ENCODE measurements at places on chromosomes 3 and 15. TPM values are rescaled to one million over a fixed set of nuclear protein-coding genes. Genes with fewer than 3 reads are reported as not detected.
A peak's percentile ranks its signal among the peaks of the same experiment; 100 is the strongest.

DNA sequence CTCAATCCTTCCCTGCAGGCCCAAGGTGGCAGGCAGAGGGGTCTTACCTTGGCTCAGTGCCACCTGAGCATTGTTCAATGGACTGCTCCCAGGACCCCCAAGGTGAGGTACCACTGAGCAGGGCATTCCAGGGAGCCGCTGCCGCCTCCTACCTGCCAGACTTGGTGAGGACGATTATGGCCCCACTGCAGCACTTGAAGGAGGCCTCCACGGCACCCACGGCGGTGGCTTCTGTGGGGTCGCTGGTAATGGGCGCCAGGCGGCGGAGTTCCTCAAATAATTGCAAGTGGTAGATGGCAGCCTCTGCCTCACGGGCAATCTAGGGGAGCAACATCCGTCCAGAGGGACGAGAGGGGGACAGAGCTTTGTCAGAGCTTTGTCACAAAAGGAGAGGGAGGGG, 4.7 kb upstream of the GRAMD2A start:
- no peak for DNase-seq

The GNAT1 gene
- not detected for total RNA-seq

GRCh38 chr3:54772051-54772450, 155.8 kb downstream of the LRTM1 start:
- DNase-seq, result no peak

DNA sequence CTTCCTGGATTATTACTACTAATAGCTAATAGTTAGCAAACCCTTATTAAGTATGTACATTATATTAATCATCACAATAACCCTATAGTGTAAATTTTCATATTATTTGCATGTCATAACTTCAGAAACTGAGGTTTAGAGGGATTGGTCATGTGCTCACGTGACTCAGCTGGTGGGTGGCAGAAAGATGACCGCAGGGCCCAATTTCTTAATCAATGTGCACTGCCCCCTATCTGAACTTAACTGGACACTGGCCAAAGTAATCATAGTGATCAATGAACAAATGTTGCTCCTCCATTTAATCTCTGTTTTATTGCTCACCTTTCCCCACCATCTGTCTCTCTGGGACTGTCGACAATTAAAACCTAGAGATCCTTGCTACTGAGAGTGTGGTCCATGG, 52.2 kb downstream of the PLD1 start:
- DNase-seq, result no peak

DNA sequence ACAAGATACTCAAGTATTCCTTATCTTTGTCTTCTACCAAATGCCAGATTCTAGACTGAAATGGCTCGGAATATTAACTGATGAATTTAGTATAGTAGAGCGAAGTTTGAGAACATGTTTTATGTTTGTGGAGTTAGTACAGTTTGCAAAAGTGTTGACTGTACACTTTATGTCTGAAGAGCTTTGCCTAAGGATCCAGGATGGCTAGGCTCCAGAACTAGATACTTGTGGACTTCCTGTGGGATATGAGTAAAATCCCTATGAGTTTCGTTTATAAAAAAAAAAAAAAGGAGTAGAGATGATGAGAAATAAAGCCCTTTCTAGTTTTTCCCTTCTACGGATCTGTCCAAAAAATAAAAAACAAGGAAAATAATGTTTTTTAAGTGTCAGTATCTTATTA, 96.7 kb downstream of the TP63 start:
- no peak for DNase-seq

DNA sequence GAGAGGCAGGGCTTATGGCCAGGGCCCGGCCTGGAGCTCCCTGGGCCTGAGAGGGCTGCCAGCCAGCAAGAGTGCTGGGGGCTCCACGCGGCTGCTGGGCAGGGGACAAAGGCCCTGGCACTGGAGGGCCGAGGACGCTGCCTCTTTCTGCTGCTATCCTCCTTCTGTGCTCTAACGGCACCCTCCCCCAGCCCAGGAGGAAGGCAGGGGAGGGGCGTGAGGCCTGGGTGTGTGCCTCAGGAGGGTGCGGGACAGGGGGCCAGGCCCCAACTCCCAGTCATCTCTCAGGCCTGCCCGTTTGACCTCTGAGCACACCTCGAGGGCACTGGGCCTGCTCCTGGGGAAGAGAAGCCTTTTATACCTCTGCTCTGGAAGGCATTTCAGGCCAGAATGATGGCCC, 115.5 kb downstream of the ADCY5 start:
- DNase-seq, result no peak

The TMEM266 gene
- 0.47 TPM for total RNA-seq

- DNase-seq, result no peak
Observed at GRCh38 chr3:177521305-177521704, 324.0 kb upstream of the TBL1XR1 start.

- no peak for DNase-seq
Observed at GRCh38 chr3:44365952-44366351, 27.4 kb downstream of the TCAIM start.

GRCh38 chr15:50493625-50494024, 52.8 kb downstream of the USP50 start:
- no peak for DNase-seq

GRCh38 chr3:58672451-58672850, 5.9 kb upstream of the FAM3D start:
- DNase-seq, result no peak

DNA sequence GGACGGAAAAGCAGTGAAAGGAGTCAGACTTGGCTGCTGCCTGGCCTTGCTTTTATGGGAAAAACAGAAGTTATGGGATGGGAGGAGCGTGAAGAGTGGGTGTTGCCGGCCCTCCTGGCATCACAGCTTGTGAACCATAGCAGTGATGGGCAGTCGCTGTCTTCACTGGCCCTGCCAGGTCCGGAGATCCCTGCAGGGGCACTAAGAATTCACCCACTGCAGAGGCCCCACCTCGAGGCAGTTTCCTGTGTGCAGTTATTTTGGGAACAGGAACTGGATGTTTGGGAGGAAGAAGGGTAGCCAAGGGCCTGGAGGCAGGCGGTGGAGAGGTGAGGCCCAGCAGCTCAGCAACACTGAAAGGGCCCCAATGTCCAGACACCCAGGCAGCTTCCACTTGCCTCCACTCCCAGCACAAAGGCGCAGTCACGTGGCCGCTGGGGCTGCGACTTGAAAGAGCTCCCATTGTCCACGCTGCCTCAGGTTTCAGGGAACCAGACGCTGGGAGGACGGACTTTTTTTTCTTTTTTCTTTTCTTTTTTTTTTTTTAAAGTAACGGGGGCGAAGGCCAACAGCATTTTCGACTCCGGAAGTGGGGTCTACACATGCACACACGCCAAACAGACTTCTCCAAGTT, 255.6 kb downstream of the ZNF621 start:
- DNase-seq, result no peak

The HMG20A gene
- total RNA-seq, result 3.3 TPM

The CIAO2A gene
- total RNA-seq, result 139 TPM

The IL5RA gene
- total RNA-seq, result not detected

The PARP9 gene
- total RNA-seq, result 7.0 TPM

DNA sequence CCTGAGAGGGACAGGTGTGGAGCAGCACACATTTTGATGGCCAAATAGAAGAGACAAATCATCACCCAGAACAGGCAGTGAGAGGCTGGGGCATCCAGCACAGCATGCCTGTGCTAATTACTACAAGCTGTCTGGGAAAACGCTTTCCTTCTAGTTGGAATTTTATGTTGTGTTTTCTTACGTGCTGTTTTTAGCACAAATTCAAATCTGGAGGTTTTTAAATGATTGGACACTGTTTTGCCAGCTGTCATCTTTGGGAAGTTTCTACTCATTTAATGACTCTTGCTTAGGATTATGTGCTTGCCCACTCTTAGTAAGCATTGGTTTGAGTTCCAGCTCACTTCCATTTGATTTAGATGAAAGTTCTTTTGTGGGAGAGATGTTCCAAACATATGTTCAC, 43.5 kb downstream of the EAF1 start:
- DNase-seq, result no peak

DNA sequence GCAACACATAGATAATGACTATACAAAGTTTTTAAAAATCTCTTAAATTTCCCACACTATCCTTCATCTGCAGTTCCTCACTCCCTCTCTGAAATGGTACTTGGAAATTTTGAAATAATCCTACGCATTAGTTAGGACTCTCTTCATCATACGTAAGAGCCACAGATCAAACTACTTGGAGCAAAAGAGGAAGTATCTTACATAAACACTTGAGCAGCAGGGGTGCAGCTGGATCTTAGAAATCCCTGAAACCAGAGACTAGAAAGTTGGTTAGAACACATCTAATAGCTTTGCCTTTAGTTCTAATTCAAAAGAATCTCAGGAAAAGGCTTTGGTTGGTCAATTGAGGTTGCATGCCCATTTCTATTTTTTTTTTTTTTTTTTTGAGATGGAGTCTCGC, 38.8 kb upstream of the ZNF445 start:
- DNase-seq, result no peak

The CAMK1 gene
- 43.0 TPM for total RNA-seq

- DNase-seq, result peak; percentile 74
Observed at GRCh38 chr15:76217029-76217881, 94.0 kb downstream of the ETFA start.

The FEZF2 gene
- total RNA-seq, result not detected

The LSAMP gene
- total RNA-seq, result not detected

- DNase-seq, result peak; percentile 23
Observed at GRCh38 chr15:42737529-42738328, 801 bp upstream of the CDAN1 start.

- no peak for DNase-seq
Observed at GRCh38 chr3:72538070-72538745, 310.0 kb downstream of the SHQ1 start.

GRCh38 chr3:45124352-45124751, 21.8 kb downstream of the CDCP1 start:
- peak; percentile 74 for DNase-seq

- DNase-seq, result peak; percentile 81
Observed at GRCh38 chr3:98039322-98040024, 4.4 kb upstream of the GABRR3 start.

GRCh38 chr3:43753741-43754715, 63.3 kb downstream of the ABHD5 start:
- peak; percentile 43 for DNase-seq

- DNase-seq, result no peak
Observed at GRCh38 chr3:40877631-40878463, 321.5 kb upstream of the CTNNB1 start.

- no peak for DNase-seq
Observed at GRCh38 chr3:46859001-46859710, 4.1 kb downstream of the MYL3 start.

DNA sequence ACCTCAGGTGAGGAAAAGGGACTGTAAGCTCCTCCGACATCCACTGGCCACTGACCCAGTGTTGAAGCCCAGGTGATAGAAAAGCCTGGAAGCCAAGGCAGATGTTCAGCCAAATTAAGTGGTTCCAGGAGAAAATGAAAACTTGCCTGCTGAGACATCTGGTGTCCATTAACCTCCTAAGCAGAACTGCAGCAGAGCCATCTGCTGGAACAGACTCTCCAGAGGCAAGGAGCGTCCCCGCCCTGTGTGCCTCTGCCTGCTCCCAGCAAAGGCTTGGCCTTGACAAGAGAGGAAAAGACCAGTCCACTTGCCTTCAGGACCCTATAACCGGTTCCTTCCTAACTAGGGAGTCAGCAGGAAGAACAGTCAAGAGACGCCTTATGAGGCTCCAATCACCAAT, 48.2 kb downstream of the SRGAP3 start:
- no peak for DNase-seq

GRCh38 chr15:100328796-100329195, 13.0 kb downstream of the ADAMTS17 start:
- no peak for DNase-seq

DNA sequence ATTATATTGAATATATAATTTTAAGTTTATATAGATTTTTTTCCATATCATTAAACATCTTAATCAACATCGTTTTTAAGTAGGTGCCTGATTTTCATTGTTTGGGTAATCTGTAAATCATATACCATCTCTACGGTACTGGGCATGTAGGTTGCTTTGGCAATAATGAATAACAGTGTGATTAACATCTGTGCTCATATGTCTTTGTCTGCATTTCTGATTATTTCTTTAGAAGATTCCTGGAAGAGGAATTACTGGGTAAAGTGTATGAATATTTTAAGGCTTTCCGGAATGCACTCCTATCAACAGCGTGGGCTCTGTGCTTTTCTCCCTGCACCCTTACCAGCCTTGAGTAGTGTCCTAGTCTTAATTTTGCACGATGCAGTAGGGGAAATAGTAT, 119.8 kb upstream of the LIPC start:
- DNase-seq, result no peak

DNA sequence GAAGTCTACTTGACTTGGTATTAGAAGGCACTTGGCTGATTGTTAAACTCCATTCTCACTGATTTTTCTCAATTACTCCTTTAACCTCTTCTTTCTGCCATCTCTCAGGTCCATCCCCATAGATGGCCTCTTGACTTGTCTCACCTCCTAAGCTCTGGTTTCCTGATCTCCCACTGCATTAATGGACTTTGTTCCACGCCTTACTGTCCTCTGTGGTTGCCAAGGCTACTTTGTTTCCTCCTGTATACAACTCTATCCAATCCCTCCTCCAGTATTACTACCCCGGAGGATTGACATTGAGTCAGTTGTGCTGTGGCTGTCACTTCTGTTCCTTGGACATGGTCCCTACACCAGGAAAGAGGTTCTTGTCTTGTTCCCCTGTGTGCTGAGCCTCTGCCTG, 10.6 kb upstream of the GLCE start:
- no peak for DNase-seq

DNA sequence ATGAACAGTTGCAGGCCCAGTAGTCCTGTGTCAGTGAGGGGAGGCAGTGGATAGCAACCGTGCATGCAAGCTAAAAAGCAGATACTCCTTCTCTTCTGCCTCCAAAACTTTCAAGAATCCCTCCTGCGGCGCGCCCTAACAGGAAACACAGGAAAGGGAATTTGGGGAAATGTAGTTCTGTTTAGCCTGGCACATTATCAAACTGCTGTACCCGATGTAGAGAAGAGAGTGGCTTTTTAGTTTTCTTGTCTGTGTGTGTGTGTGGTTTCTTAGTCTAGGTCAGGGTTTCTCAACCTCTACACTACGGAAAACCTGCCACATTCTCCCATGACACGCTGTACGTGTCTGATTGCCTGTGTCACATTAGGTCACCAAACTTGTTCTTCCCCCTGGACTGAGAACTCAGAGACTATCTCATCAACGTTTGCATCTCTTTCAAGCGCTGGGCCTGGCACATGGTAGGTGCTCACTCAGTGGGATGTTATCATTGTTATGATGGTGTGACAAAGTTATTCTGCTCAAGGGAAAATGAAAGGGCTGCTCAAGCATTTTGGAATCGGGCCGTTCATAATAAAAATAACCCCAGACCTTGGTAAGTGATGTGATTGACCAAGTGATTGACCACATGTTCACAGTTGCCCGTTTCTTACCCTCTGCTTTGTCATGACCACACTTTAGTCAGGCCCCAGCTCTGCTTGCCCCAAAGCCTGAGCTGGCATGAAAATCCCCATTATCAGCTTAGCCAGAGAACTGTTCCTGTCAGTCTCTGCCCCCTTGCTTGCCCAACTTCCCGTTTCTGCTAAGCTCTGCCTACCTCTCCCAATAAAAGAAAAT, 33.2 kb downstream of the TM4SF4 start:
- DNase-seq, result no peak

DNA sequence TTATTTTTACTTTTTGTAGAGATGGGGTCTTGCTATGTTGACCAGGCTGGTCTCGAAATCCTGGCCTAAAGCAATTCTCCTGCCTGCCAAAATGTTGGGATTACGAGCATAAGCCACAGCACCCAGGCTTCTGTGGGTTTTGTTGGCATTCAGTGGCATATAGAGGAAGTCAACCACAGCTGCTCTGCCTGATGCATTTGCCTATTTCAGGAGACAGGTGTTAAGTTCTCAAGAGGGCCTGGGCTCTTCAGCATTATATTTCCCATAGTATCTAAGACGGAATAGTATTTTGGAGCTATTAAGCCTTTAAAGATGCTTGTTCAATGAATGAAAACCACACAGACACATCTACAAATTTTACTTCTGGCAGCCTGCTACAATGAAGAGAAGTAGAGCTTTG, 73.5 kb upstream of the CSPG5 start:
- DNase-seq, result no peak

GRCh38 chr3:187989575-187990153, 164.3 kb upstream of the LPP start:
- DNase-seq, result no peak

All from Caki2 (cell line).